ENCODE measurements at places on chromosomes 2 and 18.
A peak's percentile ranks its signal among the peaks of the same experiment; 100 is the strongest.

DNA sequence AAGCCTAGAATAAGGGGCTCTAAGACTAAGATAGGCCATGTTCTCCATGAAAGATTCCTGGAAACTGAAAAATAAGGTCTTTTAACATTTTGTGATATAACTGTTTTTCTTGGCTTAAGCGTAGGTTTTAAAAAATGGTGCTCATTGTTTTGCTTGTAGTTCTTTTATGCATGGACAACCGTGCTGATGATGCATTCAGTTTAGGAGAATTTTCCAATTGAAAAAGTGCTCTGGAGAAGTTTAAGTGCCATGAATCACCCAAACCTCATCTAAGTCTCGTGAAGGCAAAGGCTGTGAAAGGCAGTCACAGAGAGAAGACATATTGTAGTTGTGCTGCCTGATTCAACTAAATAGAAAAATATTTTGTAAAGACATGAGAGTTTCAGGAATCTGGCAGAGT is 111.8 kb upstream of the GAREM1 start:
- DNase-seq = no peak

- DNase-seq = no peak
Measured at GRCh38 chr2:64937687-64938491, 51.3 kb upstream of the SLC1A4 start.

DNA sequence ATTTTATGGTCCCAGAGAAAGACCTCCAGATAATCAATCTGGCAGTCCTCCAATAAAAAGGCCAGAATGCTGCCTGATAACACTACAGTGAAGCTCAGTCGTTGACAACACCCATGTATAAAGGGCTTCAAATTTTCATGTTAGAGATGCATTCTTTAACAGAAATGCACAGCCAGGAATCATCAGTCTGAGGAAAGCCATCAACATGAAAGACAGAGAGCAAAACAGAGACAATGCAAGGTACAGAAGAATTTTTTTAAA is 13.8 kb downstream of the BABAM2 start:
- DNase-seq = no peak

DNA sequence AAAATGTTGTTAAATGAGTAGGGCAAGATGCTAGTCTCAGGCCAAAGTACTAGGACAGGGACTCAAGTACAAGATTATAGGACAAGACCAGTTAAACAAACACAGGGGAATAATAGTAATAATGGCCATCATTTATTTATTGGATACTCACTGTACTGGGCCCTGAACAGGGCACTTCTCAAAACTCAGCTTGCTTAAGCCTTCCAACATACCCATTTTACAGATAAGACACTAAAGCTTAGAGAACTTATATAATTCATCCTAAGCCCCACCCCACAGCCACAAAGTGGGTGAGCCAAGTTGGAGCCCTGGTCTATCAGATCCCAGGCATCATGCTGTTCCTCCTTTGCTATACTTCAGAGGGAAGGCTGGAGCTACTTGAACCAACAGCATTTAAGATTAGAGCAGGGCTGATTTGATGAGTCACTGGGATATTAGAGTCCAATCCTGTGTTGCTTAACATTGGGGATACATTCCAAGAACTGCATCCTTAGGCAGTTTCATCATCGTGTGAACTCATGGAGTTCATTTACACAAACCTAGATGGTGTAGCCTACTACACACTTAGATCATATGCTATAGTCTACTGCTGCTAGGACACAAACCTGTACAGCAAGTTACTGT is 153.6 kb downstream of the MTCL1 start:
- DNase-seq = peak; percentile 80

GRCh38 chr18:37577051-37577611 is 11.5 kb upstream of the CELF4 start:
- DNase-seq = no peak

- DNase-seq = peak; percentile 75
Measured at GRCh38 chr2:75503048-75503607, 57.6 kb downstream of the EVA1A start.
